ENCODE measurements at places on chromosomes 16 and 17.

GRCh38 chr16:82405736-82406135, 221.0 kb upstream of the CDH13 start:
- DNase-seq: no peak

DNA sequence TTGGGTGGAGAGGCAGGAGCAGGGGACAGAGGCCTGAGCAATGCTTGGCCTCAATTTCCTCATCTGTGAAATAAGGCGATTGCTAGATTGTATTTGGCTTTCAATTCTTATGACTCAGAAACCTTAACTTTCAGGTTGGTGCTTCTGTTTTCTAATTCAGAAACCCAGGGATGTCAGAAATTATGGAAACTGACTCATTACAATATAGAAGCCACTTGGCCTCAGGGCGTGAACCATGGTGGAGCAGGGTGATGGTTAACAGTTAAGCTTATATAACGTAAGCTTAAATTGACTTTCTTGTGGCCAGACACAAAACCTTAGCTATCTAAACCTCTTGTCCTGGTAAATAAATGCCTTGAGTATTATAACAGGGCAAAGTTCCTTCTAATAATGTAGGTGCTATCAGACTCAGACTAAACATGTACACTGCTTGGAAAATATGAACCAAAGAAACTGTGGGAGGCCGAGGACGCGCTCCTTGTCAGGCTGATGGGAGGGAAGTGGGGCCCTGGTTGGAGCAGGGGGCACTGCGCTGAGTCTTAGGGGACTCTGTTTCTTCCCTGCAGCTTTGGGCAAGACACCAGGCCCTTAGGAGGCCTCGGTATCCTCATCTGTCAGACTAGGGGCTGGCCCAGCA, 17.1 kb upstream of the SREBF1 start:
- no peak for DNase-seq

DNA sequence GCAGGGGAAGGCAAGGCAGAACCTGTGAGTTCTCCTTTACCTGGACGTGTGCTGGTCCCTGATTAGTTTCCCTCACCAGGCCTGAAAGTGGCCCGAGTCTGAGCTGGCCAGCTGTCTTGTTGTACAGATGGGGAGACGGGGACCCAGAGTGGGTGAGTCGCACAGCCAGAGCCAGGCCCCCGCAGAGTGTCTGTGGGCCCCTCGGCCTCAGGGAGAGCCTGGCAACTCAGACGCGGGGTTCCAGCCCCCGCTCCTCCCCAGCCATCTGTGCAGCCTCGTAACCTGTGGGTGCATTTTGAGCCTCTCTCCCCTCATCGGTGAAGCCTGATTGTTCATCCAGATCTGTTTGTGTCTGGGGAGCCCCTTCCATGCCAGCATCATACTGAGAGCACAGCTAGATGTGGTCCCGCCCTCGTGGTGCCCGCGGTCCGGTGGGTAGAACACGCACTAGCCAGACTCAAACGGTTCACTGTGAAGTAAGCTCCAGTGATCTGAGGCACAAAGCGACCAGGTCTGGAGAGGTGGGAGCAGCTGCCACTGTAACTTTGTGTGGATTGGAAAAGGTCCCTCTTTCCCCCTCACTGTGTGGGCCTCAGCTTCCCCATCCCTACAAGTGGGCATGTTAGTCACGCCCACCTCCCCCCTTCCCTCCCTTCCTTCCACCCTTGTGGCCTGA, 6.0 kb upstream of the NDRG4 start:
- DNase-seq: no peak

DNA sequence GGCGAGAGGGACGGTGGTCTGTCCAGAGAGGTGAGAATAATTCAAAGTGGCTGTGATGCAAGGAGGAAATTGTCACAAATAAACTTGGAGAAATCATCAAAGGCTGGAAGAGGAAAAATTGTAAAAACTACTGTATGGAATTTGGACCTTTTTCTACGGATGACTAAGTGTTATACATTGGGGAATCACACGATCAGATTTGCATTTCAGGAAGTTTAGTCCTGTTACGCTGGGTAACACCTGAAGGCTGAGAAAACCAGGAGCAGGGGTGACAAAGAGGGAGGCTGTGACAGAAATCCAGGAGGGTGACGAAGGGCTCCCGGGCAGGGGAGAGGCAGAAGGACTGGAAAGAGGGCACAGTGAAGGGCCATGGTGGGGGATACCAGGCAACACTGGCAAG, 511.7 kb downstream of the CDH13 start:
- no peak for DNase-seq

Measured in suppressor macrophage (primary cell).